Thymus (tissue), 14 donors: ENCODE measurements at places on chromosomes 16 and 17.

DNA sequence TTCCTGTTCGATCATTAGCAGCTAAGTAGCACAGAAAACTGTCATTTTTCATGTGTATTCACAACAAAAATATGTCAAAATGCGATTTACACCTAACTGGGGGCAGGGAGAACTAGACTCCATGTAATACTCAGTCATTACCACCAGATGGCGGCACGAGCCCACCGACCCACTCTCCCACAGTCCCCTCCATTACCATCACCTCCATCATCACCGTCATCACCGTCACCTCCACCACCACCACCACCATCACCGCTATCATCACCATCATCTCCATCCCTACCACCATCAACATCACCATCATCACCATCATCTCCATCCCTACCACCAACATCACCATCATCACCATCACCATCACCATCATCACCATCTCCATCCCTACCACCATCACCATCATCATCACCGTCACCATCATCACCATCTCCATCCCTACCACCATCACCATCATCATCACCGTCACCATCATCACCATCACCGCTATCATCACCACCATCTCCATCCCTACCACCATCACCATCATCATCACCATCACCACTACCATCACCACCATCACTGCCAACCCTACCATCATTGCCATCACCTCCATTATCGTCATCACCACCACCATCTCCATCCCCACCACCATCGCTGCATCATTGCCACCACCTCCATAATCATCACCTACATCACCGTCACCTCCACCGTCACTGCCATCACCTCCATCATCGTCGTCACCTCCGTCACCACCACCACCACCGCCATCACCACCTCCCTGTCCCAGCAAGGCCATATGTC is 14.4 kb downstream of the NDUFAF8 start:
- no peak for DNase-seq

GRCh38 chr17:57110579-57111325 is 25.7 kb downstream of the AKAP1 start:
- DNase-seq: no peak

DNA sequence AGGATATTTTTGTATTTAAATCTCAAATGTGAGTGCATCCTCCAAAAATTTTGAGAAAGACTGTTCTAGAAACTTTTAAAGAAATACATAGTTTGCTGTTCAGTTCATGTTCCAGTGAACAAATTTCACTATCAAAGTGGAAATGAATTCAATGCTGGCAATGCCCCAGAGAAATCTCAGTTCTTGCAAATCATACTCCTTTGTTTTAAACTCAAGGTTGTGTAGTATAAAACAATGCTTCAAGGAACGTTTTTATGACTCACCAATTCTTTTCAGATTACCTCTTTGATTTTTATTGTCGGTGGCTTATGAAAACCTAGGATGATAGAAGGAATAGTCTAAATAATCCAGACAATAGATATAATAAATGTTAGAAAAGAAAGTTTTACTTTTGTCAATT is 17.6 kb downstream of the LPCAT2 start:
- DNase-seq: no peak

DNA sequence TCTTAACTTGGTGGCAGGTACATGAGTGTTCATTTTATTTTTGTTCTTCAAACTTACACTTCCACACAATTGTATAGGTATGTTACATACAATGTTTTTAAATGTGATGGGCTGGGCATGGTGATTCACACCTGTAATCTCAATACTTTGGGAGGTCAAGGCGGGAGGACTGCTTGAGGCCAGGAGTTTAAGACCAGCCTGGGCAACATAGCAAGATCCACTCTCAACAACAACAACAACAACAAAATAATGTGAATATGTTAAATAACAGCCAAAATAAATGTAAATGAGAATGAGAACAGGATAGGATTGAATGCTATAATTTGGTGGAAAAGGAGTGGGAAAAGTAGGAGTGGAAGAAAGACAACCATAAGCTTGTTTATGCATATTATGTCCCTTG is 2.6 kb downstream of the NSMCE1 start:
- no peak for DNase-seq

DNA sequence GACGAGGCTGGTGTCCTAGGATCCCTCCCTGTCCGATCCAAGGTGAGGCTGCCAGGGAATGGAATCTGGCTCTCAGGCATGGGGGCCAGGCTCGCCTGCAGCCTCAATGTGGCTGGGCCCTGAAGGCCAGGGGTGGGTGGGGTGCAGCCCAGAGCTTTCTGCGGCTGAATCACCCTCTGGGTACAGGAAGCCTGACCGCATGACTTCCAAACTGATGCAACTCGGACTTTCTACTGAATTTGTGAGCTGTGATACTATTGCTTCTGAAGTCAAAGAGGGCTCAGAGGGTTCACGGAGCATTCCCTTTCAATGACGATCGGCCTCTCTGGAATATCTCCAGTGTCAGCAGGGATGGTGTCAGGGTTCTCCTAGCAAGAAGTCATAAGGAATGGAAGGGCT is 123.7 kb downstream of the METRNL start:
- DNase-seq: no peak

GRCh38 chr17:49013311-49014213 is 16.4 kb downstream of the IGF2BP1 start:
- DNase-seq: no peak

DNA sequence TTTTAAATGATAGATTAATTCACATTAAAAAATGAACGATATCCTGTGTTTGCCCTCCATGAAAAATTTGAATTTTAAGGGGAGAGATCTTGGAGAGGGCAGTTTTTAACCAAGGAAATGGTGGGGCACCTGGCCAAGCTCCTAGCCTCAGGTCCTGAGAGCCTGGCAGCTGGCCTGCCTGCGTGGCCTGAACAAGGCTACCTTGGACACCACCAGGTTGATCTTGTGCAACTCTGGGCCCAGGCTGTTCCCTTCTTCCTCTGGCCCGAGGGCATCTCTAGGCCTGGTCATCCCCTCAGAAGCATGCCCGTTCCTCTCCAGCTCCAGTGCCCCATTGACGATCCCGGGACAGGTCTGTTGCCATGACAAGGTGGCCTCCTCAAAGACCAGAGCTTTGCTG is 33.4 kb upstream of the LONP2 start:
- no peak for DNase-seq

GRCh38 chr17:29764748-29765147 is 142.0 kb upstream of the CORO6 start:
- DNase-seq: no peak

DNA sequence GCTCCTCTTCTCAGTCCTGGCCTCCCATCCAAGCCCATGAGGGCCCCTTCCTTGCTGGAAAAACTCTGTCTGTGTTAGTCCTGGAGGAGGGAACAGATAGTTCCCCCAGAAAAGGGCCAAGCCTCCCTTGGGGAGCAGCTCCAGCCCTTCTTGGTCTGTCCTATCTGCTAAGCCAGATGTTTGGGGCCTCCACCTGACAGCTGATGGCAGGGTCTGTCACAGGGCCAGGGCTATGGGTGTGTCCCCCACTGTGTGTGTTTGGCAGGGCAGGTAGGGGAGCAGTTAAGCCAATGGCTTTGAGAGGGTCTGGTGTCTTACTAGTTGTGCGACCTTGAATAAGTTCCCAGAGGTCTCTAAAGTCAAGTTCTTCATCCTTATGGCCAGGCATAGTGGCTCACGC is 13.6 kb upstream of the SLC4A1 start:
- no peak for DNase-seq

GRCh38 chr16:4924593-4925292 is 12.2 kb downstream of the PPL start:
- DNase-seq: no peak

DNA sequence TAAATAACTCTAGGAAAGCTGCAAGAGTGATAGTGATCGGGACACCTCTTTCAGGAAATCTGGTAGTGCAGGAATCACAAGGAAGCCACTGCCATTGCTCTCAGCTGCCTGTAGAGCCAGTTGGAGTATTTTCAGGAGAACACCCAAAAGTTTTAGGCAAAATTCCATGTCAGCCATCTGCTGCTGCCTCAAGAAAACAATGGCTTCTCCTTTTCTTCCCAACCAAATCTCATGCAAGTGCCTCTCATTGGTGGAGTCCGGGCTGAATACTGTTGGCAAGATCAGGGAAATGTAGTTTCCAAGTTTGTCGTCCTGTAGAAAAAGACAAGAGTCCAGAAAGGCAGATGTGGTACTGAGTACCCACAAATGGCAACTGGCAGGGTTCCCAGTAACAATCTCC is 54.9 kb upstream of the TANC2 start:
- no peak for DNase-seq

GRCh38 chr17:78716292-78716691 is 65.8 kb downstream of the CYTH1 start:
- DNase-seq: no peak

DNA sequence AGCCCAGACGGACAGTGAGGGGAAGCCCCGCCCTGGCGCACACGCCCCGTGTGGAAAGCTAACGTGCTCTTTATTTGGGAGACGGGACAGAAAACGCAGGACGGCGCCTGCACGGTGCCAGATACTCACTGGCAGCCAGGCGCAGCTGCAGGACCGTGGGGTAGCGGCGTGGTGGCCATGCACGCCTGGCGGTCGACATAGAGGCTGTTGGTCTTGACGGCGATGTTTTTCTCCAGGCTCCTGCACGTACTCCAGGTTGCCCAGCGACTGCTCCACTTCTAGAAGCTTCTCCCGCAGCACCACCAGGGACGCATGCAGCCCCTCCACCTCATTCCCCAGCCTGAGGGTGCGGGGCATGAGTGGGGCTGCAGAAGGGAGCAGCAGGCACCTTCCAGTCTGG is 5.1 kb upstream of the C1QTNF8 start:
- no peak for DNase-seq

GRCh38 chr17:49074851-49075540 is 57.6 kb upstream of the B4GALNT2 start:
- no peak for DNase-seq

DNA sequence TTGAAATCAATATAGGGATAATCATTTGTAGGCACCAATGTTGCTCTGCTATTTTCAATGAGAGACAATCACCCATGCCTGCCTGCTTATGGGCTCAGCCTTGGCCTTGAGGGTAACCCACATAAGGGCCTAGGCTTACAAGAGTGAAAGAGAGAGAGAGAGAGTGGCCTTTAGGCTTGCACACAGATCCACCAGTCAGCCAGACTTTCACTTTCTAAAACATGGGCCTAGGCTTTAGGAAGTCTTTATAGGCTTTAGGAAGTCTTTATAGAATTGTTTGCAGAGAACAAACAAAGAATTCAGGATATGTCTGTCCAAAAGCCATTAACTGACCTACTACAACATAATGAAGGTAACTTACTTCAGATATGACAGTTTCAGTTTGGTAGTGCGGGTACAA is 3.4 kb downstream of the ABCA9 start:
- no peak for DNase-seq

DNA sequence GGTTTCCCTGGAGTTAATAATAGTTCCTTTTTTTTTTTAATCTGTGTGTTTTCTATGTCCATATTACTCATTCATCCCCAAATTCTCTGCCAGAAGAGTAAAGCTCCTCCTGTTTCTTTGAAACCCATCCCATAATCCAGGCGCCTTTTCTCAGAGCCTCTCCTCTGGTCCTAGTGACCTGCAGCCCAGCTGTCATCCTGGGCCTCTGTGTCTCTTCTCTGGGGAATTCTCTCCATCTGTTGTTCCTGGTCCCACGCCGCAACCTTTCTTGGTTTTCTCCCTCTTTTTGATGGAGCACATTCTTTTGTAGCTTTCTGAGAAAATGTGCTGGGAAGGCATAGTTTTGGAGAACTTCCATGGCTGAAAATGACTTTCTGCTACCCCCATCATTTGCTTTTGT is 10.2 kb downstream of the KATNB1 start:
- DNase-seq: no peak

- peak; percentile 96 for DNase-seq
These were observed 304.4 kb downstream of the SEC14L1 start for GRCh38 chr17:77444984-77445759.

DNA sequence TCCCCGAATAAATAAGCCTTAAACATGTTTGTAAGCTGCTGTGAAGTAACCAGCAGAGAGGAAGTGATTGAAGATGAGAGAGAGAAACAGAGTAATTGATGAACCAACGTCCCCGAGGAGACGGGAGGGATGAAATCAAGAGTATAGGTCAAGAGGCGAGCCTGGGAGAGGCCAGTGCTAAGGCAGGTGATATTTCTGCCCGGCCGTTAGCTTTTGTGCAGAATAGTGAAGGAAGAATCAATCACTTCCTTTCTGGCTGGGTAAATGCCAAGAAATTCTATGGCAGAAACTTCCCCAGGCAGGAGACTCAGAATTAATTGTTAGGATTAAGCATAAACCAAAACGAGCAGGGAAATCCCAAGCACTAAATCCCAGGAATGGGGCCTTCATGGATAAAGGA is 273.8 kb downstream of the CDH13 start:
- no peak for DNase-seq

DNA sequence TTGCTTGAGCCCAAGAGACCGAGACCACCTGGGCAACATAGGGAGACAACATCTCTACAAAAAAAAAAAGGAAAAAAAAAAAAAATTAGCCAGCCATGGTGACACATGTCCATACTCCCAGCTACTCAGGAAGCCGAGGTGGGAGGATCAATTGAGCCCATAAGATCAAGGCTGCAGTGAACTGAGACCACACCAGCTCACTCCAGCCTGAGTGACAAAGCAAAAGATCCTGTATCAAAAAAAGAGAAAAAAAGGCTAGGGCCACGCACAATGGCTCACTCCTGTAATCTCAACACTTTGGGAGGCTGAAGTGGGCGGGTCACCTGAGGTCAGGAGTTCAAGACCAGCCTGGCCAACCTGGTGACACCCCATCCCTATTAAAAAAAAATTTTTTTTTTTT is 13.8 kb downstream of the SUMO2 start:
- DNase-seq: no peak

- no peak for DNase-seq
These were observed at the start of gene MFSD6L for GRCh38 chr17:8798846-8799569. TSS of gene MFSD6L (minus strand) at chr17:8799365. CDS start at chr17:8799120, 245 bp downstream.

- no peak for DNase-seq
These were observed 3.2 kb upstream of the EDC4 start for GRCh38 chr16:67869653-67870052.

GRCh38 chr16:17225541-17225940 is 245.2 kb downstream of the XYLT1 start:
- no peak for DNase-seq

GRCh38 chr17:43644081-43644480 is 17.6 kb downstream of the MEOX1 start:
- no peak for DNase-seq

GRCh38 chr17:17177176-17177575 is 29.0 kb downstream of the PLD6 start:
- no peak for DNase-seq

DNA sequence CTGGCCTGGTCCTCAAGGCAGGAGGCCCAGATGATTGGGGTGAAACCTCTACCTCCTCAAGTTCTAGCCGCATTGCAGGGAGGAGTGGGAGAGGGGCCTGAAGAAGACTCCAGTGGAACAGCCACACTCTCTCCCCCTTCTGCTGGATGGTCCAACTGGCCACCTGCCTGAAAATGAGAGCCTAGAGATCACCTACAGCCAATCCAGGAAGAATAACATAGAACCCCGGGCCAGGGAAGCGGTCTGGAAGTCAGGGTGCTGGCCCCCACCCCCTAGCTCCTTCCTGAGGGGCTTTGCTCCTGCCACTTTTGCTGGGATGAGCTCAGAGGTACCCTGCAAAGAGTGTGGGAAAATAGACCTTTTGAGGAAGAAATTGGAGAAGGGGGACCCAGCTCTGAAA is 1.8 kb downstream of the SLC6A2 start:
- no peak for DNase-seq
